GM19239 (cell line): ENCODE measurements at places on chromosomes 7 and 10.

GRCh38 chr7:111006040-111006439, 84.9 kb upstream of the LRRN3 start:
- DNase-seq, result no peak

DNA sequence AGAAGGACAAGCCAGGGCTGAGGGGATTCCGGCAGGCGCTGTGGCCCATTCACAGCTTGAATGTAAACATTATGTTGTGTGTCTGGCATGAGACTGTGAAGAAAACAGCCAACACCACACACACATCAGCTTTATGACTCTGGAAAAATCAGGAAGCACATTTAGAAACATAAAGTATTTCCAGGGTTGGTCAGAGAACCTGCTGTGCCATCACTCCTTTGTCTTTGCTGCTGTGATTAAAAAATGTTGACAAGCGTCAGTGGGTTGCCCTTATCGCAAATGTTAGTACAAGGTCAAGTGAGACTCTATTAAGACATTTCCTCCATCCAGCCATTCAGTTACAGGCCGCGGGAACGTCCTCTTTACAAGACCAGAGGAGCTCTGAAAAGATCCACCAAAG, 95.4 kb downstream of the TAX1BP1 start:
- DNase-seq, result no peak

- no peak for DNase-seq
Observed at GRCh38 chr10:69960606-69960987, 92.0 kb upstream of the MACROH2A2 start.

- DNase-seq, result no peak
Observed at GRCh38 chr7:157570531-157571200, 233.9 kb downstream of the DNAJB6 start.

DNA sequence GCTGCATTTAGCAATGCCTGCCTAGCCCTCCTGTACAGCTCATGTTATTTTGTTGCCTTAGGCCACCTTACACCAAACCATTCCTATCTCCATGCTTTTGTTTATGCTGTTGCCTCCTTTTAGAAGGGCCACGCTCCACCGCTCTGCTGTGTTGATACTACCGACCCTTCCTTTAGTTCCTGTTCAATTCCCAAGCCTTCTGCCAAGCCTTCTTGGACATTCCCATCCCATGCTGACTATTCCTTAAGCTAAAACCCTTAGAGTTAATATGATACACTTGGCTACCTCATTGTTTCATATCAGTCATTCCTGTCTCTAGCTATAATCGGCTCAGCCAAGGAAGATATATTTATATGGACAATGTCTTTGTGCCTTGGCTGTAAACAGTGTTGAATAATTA, 705.5 kb downstream of the LRMDA start:
- DNase-seq, result no peak

- DNase-seq, result no peak
Observed at GRCh38 chr10:57102236-57102635, 741.2 kb upstream of the ZWINT start.

- peak; percentile 41 for DNase-seq
Observed at GRCh38 chr7:74269757-74270277, 15.6 kb upstream of the RFC2 start.

DNA sequence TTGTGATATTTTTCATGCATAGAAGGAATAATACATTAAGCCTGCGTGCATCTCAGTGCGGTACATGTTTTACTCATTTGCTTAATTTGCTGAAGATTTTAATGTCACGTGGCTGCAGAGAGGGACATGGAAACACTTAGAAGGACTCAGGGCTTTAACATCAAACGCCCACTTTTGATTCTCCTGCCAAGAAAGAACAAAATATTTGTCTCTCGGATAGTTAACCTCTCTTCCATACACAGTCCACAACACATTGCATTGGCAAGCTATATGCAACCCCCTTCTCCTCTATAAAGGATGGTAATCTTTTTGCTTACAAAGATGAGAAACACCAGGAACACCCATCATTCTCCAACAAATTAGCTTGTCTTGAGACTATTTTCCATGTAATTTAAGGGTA, 148.0 kb upstream of the NRP1 start:
- no peak for DNase-seq

- DNase-seq, result no peak
Observed at GRCh38 chr10:76430061-76430645, 998.7 kb downstream of the LRMDA start.

DNA sequence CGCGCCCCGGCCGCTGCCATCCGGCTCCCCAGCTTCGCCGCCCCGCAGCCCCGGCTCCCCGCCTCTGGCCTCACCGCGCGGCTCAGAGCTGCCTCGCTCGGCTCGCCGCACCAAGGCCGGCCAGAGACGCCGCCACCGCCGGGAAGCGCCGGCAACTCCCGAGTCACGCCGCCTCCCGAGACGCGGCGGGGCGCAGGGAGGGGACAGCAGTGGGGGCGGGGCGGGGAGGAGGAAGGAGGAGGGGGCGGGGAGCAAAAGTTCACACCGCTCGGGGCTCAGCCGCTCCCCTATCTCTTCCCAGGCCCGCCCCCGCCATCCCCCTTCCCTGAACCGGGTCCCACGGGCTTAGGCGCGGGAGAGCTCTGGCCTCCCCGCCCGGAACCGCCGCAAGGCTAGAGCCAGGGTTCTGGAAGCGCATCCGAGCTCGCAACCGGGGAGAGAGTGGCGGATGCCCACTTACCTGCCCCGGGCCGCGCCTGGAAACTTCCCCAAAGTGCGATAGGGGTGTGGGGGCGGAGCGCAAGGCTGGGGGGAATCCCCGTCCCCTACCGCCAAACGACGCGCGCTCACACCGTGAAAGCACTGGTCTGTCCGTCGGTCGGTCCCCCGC, 1.0 kb downstream of the CHST15 start:
- DNase-seq, result peak; percentile 62

DNA sequence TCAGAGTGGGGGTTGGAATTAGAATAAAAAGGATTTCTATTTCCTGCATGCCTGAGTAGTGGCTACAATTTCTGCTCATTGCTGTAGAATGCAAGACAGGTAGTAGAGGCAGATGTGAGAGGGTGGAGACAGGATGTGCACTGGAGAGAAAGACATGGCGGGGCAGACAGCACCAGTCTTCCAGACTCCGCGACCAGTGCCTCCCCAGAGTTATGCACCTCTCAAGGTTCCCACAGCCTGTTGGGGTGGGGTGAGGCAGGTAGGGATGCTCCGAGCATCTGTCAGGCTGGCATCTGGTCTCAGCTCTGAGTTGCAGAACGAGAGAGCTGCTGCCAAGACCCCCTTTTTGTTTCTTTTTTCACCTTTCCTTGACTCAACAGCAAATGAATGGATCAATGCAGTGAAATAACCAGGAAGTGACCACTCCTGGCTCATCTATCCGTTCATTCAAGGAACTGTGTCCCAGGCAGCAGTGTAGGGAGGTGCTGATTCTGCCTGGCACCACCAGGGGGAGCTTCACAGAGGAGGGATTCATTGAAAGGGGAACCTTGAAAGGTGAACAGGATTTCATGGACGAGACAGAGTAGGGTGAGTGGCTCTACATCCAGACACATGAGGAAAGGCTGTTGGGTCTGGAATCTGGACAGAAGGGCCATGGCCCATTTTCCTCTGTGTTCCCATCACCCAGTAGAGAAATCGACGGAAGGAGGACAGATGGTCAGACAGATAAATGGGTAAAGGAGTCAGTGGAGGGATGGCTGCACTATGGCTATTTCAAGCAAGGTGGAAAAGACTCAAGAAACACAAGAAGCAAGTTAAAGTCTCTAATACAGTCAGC, 17.2 kb upstream of the SLC18A3 start:
- DNase-seq, result peak; percentile 67

DNA sequence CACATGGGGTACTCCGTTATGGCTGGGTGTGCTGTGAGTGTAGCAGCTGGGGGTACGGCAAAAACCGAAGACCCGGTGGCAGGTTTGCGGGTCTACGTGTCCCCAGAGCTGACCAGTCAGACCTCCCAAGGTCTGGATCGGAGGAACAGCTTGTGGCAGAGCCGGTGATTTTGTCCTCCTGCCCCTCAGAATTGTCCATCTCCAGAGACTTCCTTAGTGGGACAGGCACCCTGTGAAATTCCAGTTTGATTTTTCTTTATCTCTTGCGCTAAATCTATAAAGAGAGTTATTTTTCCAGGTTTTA, 1.0 kb downstream of the EIF3B start:
- no peak for DNase-seq

GRCh38 chr7:158702944-158703343, 1.7 kb downstream of the NCAPG2 start:
- no peak for DNase-seq

GRCh38 chr10:15232279-15232678, 63.8 kb upstream of the NMT2 start:
- DNase-seq, result no peak

GRCh38 chr7:149524394-149524793, 26.8 kb upstream of the ZNF746 start:
- no peak for DNase-seq

DNA sequence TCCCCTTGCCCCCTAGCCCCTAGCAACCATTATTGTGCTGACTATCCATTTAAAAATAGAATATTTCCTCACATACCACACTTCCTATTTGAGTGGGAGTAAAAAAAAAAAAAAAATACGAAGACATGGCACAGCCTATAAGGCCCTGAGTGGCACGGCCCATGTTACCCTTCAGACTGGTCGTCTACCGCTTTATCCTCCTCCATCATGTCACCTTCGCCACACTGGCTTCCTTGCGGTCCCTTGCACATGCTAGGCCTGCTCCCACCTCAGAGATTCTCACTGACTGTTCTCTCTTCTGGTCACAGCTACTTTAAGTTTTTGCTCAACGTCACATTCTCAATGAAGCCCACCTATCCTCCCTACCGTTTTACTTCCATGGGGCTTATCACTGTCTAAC, 130.3 kb downstream of the ATE1 start:
- DNase-seq, result no peak

- no peak for DNase-seq
Observed at GRCh38 chr10:67696029-67696428, at the start of gene CTNNA3. TSS of gene CTNNA3 (minus strand) at chr10:67696195.

- DNase-seq, result no peak
Observed at GRCh38 chr7:155208681-155209477, 88.8 kb upstream of the INSIG1 start.

DNA sequence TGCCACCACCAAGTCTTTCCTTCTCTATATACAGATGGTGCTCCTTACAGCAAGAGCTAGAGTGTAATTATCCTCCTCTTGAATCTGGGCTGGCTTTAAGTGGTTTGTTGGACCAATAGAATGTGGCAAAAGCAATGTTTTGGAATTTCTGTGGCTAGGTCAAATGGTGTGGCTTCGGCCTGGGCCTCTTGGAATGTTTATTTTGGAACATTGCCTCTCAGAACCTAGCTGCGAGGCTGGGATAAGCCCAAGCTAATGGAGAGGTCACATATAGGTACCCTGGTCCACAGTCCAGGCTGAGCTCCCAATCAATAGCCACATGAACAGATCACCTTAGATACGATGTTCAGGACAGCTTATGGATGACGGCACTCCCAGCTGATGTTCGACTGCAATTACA, 556.7 kb downstream of the TYW1 start:
- no peak for DNase-seq

DNA sequence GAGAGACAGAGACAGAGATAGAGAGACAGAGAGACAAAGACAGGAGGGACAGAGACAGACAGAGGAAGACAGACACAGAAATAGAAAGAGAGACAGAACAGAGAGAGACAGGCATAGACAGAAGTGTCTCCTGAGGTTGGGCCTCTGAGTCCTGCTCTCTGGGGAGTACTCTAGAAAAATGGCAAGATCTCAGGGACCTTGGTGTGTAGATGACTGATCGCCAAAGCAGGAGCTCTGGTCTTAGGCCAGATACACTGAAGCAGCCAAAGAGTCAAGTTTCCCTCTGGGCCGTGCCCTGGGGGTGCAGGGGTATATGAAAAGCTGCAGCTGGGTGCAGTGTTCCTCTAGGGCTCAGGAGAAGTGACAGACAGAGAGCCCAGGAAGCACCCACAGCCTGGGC, 176.6 kb upstream of the TNS3 start:
- no peak for DNase-seq

DNA sequence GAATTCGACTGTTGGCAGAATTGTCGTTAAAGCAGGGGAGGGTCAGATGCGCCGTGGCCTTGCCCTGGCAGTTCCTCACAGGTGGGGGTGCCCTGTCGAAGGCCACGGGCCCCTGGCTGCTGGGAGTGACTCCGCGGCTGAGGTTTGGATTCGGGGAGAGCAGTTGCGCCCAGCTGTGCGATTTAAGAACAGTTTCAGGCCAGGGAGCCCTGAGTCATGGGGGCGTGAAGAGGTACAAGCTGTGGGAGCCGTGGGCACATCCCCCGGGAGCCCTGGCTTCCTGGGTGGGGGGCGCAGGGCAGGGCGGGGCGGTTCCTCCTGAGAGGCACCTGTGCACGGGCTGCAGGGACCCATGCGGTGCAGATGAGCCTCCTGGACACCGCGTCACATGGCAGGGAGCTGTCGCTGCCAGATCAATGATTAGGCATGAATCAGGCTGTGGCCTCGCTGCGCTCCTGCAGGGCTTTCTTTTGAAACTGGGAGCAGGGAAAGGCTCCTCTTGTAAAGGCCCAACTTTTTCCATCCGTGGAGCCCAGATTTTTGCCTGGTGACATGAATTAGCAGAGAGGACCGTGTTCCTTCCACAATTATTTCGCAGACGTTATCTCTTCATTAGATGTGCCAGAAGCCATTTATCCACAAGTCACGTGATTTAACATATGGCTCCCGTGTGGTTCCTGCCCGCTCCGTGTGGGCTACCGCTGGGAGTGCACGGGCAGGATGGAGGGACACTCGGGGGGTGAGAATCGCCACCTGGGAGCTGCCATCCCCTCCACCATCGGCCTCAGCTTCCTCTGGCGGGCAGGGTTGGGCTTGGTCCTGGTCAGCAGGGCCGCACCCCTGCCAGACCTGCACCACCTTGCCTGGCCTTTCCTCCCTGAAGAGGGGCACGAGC, 918 bp downstream of the PWWP2B start:
- DNase-seq, result no peak

- no peak for DNase-seq
Observed at GRCh38 chr7:139603282-139603681, 79.8 kb downstream of the CLEC2L start.

- DNase-seq, result no peak
Observed at GRCh38 chr7:44637788-44638594, 31.6 kb downstream of the OGDH start.

GRCh38 chr7:120770206-120770605, 87.7 kb downstream of the TSPAN12 start:
- no peak for DNase-seq

GRCh38 chr10:113057948-113058522, 108.0 kb downstream of the TCF7L2 start:
- no peak for DNase-seq

DNA sequence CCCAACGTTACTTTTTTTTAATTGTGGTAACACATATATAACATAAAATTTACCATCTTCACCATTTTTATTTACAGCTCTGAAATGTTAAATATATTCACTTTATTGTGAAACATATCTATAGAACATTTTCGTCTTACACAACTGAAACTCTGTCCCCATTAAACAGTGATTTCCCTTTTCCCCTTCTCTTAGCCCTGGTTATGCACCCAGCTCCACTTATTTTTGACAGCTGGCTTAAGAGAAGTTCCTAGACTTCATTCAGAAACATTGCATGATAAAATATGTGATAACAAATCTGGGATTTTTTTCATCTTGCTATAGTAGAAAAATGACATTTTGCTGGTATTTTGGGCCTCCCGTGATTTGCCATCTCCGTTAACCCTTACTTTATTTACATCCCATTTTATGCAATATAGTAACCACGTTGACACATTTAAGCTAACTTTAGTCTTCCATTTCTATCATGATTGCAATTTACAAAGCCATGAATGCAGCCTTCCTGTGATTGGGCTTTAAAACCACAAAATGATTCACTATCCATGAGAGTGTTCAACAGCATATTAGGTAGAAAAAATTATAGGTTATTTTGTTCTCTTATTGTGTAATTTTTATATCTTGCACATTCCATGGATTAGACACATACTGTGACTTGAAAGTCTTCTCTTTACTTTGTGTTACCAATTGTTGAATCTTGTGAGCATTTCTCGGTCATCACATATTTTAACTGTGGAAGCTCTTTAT, 139.6 kb downstream of the SND1 start:
- no peak for DNase-seq
